NCI-H774 (cell line): ENCODE measurements at places on chromosomes 12 and 14.

DNA sequence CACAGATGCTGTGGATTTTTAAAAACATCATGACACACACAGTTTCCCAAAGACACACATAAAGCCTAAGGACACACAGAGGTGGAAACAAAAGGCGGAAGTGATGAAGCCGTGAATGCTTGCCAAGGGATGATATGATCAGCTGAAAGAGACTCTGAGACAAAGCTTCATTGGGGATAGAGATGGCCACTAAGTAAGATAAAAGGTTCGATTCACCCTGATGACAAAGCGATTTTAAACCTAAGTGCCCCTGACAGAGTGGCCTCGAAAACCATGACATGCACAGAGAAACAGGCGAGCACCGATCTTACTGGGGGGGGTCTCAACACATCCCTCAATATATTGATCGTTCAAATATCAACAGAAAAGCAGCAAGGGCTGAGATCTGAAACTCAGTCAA lies 20.3 kb upstream of the EIF5 start:
- DNase-seq: no peak

DNA sequence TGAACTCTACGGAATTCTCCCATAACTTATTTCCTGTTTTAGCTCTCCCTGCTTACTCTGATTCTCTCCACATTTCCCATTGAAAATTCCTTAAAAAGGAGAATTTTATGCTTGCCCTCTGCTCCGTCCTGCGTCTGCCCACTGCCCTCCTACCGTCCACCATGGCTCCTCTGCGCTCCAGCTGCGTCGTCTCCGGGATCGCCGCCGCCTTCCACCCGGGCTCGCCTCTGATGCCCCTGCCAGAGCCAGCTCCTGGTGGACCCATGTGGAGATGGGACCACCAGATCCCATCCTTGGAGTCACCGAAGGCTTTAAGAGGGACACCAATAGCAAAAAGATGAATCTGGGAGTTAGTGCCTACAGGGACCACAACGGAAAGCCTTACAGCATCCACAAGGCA lies 92.7 kb downstream of the LMO3 start:
- no peak for DNase-seq

GRCh38 chr14:73758392-73759182 lies 44.4 kb upstream of the PNMA1 start:
- DNase-seq: no peak

DNA sequence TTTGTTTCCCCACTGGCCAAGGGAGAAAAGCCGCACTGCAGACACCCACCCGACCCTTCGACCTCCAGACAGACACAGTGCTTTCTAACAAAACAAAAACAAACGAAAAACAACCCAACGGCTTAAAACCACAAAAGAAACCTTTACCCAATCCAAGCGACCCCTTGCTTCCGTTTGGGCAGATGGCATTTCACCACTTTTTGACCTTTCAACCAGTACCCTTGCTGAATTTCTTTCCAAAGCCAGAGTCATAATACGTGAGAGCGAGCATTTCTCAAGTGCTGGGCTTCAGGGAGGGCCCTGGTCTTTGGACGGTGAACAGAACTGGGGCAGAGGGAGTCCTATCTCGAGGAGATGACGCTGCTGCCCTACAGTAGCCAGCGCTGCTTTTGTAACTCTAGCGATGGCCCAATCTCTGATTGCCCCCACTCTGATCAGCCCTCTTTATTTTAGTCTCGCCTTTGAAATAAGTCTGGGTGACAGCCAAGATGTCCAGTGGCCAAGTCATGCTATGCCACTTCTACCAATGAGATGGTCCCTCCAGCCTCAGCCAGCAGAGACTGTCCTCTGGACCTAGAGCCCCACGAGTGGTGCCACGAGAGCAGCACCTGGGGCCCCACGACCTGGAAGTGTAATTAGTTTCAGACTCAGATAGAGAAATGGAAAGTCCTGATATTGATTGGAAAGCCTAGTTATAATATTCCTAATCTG lies 21.9 kb upstream of the ADIPOR2 start:
- DNase-seq: no peak

DNA sequence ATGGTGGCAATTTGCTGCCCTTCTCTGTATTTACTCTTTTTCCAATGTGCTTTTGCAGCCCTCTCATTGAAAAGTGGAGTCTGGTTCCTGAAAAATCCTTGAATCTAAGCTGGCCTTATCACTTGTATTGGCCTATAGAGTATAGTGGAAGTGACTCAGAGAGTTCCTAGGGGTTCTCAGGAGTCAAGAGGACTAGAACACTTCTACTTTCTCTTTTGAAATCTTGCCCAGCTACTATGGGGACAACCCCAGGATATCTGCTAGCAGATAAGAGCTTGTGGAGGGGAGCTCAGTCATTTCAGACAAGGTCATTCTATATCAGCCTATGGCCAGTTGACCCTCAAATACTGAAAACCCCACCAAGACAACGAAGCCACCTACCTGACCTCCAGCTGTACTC lies 26.7 kb upstream of the WSCD2 start:
- no peak for DNase-seq

DNA sequence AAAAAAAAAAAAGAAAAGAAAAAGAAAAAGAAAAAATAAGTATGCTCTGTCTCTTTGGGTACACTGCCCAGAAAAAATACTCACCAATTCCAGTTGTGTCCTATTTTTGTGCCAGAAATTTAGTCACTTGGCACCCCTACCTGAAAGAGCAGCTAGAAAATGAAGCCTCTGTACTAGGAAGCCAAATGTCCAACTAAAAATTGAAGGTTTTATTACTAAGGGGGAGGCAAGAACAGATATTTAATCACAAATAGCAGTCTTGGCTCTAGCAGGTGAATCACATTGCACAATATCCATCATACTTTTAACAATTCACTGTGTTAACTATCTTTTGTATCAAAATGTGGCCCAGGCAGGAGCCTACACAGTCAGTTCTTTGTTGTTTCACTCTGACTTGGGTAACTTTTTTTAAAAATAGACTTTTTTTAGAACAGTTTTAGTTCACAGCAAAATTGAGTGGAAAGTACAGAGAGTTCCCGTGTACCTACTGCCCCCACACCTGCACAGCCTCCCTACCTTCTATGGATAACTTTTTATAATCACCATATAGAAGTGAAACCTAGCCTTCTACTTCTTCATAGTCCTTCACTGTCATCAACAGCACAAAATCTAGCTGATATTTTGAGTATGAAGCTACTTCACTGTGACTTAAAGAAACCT lies 87.1 kb upstream of the ATF7IP start:
- no peak for DNase-seq

- DNase-seq: no peak
Observed at GRCh38 chr14:74935360-74935680, 12.3 kb upstream of the RPS6KL1 start.
